ENCODE measurements at places on chromosomes 13 and 19.
A peak's percentile ranks its signal among the peaks of the same experiment; 100 is the strongest.

GRCh38 chr13:76798037-76798436 is 88.2 kb downstream of the KCTD12 start:
- no peak for DNase-seq

GRCh38 chr19:41933693-41934426 is 5.6 kb upstream of the ERFL start:
- DNase-seq = no peak

DNA sequence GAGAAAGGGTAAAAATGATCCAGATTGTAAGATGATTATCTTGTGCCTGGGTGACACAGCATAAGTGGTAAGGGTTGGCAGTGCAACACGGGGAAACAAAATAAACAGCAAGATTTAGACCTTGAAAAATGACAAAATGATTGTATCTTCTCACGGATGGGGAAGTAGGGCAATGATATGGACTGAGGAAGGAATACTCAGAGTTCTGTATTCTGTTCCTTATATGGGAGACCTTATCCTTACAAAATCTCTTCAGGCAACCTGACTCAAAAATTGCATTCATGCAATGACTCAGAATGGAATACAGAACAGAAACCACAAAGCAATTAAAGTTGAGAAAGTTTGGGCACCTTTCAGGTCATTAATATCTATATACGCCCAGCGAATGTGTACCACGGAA is 149.0 kb downstream of the HS6ST3 start:
- no peak for DNase-seq

DNA sequence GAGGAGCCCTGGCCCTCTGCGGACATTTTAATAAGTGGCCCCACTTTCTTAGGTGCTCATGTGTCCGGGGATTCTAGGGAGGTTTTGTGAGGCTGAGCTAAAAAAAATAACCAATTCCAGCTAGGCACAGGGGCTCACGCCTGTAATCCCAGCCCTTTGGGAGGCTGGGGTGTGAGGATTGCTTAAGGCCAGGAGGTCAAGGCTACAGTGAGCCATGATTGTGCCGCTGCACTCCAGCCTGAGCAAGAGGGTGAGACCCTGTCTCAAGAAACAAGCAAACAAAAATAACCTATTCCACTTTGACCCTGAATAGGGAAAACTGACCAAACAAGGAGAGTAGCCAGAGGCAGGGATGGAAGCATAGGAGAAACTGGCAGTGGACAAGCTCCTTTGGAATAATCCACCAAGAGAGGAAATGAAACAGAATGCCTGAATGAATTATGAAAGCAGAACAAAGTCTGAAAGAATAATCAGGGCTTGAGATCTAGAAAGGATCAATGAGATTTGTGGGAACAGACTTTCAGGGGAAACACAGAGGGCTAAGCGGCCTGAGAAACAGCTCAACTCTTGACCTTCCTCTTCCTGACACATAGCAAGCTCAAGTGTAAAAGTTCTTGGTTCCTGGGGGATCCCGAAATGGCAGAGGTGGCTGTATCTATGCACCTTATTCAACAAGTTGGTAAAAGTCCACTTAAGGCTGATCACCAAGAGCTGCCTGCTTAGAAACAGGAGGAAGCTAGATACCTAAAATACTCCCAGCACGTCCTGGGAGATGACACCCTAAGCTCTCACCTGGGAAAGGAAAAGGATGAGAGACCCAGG is 30.1 kb upstream of the FFAR2 start:
- DNase-seq = no peak

GRCh38 chr19:13872695-13873389 is 4.1 kb upstream of the NANOS3 start:
- DNase-seq = no peak

GRCh38 chr19:18993115-18993514 is 40.2 kb downstream of the SUGP2 start:
- DNase-seq = no peak

DNA sequence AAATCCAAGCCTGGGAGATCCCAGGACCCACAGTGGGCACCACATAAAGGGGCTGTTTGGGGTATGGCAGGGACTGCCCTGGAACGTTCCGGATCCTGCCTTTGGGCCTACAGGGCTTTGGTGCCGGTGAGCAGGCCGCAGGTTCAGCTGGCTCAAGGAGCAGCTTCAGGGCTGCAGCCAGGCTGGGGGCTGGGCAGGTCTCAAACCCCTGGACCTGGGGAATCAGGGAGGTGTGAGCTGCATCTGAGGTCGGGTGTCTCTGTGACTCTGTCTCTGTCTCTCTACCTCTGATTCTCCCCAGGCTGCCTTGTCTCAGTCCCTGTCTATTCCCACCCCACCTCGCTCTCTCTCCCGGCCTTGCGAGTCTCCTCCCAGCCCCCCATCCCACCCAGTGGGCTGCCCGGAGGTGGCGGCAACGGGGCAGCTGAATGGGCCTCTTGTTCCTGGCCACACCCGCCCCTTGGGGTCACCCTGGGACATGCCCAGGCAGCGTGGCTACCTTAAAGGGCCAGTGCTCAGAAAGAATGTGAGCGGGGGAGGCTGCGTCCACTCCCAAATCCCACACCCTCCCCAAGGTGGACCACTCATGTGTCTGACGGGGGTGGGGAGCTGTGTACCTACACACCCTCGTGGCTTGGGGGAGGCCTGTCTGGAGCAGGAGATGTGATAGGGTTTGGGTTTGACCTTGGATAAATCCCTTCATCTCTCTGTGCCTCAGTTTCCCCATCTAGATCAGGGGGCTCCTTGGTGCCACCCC is 31.1 kb downstream of the NFIC start:
- no peak for DNase-seq

GRCh38 chr19:34818270-34818669 is 45.3 kb upstream of the ZNF599 start:
- no peak for DNase-seq

DNA sequence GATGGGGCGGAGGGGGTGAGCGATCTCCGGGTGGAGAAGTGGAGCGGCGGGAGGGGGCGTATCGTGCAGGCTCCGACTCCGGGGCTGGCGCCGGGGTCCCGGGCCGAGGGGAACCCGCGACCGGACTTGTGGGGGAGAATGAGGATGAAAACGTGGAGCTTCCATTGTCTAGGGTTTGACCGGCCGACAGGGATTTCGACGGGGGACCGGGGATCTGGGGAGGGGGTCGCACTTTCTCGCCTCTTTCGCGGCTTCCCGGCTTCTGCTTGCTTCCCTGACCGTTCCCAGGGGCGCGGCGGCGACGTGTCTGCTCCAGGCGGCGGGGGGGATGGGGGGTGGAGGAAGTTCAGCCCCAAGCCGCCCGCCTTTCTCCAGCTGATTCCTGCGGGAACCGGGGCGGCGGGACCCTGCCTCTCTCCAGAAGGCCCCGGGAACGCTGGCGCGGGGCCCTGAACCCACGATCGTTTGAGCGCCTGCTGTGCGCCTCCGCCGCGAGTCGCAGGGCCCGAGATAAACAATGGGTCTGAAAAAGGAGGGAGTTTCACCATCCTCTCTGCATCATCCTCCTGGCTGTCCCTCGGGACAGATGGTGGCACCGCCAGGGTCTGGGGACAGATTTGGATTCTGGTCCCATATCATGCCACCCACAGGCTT is 790 bp downstream of the TPM4 start:
- DNase-seq = peak; percentile 45

DNA sequence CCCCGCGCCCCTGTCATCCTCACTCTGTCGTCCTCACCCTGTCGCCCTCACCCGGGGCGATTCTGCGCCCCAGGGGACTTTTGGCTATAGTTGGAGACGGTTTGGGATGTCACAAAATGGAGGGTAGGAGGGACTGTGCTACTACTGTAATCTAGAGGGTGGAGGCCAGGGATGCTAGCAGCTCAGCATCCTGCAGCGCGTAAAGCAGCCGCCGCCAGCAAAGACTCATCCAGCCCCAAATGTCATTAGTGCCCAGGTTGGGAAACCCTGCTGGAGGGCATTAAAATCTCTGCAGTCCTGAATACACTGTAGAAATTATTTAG is 362 bp downstream of the ZNF557 start:
- no peak for DNase-seq

Data from activated CD4-positive, alpha-beta T cell treated with anti-CD3 and anti-CD28 coated beads, Interleukin-2, Interleukin-6, amounts not matched to agents 100 ng/mL and 50 ng/mL, durations not matched to agents 16 hours and 8 hours (primary cell).